ENCODE measurements at places on chromosomes 16 and 17.
A peak's percentile ranks its signal among the peaks of the same experiment; 100 is the strongest.

- no peak for DNase-seq
Measured at GRCh38 chr16:2008009-2008526, 1.6 kb downstream of the ZNF598 start.

GRCh38 chr16:720447-720989 is 428 bp upstream of the ANTKMT start:
- DNase-seq, result no peak

DNA sequence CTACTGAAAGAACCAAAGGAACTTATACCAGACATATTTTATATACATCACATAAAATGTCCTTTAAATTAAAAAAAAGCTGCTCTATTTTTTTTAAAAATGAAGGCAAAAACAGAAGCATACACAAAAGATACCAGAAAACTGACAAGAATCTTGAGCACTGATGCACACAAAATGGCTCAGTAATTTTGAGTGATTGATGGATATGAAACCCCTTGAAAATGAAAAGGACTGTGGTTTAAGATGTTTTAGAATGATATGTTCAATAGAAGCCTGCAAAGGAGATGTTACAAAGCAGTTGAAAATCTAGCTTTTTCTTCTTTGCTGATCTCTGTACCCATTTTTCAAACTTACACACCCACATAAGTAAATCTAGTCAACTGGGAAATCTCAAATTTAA is 2.7 kb downstream of the C16orf87 start:
- DNase-seq, result no peak

GRCh38 chr17:48564188-48565021 is 13.7 kb downstream of the HOXB4 start:
- no peak for DNase-seq

GRCh38 chr17:70775679-70776078 is 606.3 kb downstream of the KCNJ2 start:
- DNase-seq, result no peak

GRCh38 chr17:71975331-71975801 is 145.5 kb upstream of the SOX9 start:
- no peak for DNase-seq

DNA sequence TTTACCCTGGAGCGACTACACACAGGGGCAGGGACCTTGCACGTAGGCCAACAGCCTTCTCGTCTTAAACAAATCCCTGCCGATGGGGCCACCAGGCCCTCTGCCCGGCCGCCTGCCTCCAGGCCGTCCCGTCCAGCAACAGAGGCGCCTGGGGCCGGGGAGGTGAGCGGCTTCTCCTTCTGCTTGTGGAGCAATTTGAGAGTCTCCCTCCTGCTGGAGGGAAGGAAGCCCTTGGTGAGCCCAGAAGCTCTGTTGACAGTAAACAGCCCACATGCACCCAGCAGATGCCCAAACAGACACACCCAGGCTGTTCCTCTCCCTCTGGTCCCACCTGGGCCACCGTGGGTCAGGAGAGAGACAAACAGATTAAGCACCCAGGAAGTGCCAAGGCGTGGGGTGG is 8.1 kb downstream of the SLC43A2 start:
- DNase-seq, result no peak

- DNase-seq, result no peak
Measured at GRCh38 chr17:64081802-64082799, 47.8 kb downstream of the ERN1 start.

DNA sequence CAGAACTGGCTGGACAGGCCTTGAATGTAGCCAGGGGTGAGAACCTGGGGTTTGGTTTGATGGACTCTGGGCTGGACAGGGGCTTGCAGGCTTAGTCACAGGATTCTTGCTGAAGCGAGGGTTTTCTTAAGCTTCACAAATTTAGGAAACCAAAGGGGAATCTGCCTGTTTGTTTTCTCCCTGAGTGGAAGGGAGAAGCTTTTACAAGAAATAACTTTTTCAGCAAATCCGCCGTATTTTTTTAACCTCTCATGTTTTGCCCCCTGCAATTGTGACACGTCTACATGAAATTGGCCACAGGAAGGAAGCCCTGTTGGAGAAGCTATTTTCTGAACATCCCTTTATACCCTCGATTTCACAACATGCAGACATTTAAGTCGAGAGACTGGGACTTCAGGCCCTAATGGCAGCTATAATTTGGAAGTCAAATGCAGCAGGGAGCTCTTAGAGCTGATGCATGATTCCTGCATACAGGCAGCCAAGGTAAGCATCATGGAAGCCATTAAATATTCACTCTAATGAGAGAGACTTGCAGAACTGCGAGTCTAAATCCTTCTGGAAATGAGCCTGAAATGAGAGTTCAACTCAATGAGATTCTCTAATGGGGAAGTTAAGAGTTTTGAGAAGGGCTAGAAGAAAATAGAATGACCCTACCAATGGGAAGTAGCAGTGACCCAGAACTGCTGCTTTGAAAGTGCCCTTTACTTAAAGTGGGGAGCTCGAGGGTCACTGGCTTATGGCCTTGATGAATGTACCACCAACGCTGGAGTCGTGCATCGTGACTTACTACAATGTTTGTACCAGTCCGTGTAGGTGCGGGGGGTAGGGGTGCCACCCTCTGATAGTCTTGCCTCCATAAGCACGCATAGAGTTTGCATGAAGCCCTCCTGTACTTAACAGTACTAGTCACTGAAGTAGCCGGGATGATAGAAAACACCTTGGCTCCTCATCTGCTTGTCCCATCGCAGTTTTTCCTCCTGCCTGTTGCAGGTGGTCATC is 45.1 kb upstream of the IRF8 start:
- DNase-seq, result no peak

- no peak for DNase-seq
Measured at GRCh38 chr16:70410734-70411133, 28.2 kb downstream of the ST3GAL2 start.

GRCh38 chr17:28188841-28189263 is 130.1 kb upstream of the TMEM97 start:
- no peak for DNase-seq

- no peak for DNase-seq
Measured at GRCh38 chr16:1899641-1900451, 18.4 kb downstream of the HS3ST6 start.

GRCh38 chr17:31068291-31068690 is 26.5 kb upstream of the NF1 start:
- DNase-seq, result peak; percentile 12

GRCh38 chr17:71440513-71440912 is 680.3 kb upstream of the SOX9 start:
- no peak for DNase-seq

DNA sequence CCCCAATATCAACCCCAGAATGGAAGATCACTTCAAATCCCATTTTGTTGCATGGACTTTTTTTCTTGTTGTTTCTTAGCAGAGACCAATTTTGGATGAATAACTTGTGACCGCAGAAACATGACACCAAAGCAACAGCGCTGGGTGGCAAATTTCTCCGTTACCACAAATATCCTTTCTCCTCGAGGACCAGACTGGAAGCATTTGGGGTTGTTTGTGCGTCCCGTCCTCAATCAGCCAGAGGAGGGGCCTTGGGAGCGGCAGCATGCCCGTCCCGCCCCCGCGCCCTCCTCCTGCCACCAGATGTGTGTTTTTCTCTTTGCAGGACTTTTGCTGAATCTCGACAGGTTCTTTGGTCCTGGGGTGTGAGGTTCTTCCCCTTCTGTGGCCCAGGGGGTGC is 282.5 kb upstream of the FOXF1 start:
- DNase-seq, result no peak

GRCh38 chr16:76059701-76060100 is 217.5 kb upstream of the CNTNAP4 start:
- no peak for DNase-seq

DNA sequence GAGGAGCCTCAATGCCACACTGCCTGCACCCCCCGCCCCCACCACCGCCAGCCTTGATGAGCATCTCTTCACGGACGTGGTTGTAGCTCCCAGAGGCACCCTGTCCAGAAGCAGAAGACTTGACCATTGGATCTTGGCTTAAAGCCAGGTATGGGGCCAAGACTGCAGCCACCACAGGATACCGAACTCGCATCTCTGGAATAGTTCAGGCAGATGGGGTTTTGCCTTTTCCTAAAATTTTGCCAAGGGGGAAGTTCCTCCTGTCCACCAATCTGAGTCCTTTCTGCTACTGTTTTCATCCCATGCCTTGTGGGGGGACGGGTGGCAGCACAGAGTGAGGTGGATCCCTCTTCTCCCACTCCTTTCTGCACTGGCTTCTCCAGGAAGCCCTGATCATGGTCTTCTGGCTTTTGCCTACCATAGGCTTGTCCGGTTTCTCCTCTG is 939 bp downstream of the CORO6 start:
- DNase-seq, result no peak

GRCh38 chr17:56325313-56326000 is 172.2 kb downstream of the ANKFN1 start:
- DNase-seq, result no peak

GRCh38 chr16:83420206-83420760 is 387.5 kb upstream of the HSBP1 start:
- no peak for DNase-seq

DNA sequence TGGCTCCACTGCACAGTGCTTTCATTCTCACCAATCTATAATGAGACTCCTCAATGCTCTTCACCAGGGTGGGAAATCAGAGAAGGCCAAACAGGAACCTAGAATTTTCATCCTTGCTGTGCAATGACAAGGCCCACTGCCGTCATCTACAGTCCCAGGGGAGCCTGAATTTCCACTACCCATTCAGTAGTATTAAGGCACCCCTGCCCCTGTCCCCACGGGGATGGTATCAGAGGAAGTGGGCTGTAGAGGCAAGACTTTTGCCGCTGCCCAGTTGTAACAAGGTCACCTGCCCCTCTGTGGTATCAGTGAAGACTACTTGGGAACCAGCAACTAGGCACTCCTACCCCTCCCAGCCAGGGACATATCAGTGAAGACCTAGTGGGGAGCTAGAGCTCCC is 104.5 kb downstream of the C16orf78 start:
- DNase-seq, result no peak

- no peak for DNase-seq
Measured at GRCh38 chr16:19411298-19411697, 6.4 kb upstream of the TMC5 start.

GRCh38 chr17:67386965-67387551 is 10.0 kb downstream of the PITPNC1 start:
- DNase-seq, result peak; percentile 57

- no peak for DNase-seq
Measured at GRCh38 chr16:58515871-58516767, 802 bp downstream of the SETD6 start.

DNA sequence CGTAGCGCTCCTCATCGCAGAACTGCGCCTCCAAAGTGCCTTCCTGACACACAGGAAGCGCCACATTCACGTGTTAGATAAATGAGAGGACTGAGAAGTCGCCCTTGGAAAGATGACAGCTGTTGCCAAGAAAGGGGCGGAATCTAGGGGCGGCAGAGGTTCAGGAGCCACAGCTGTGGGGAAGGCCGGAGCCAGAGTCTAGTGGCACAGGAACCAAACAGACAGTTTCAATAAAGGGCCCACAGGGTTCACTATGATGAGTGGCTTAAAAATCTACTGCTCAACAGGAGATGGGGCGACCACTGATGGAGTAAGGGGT is 4.7 kb downstream of the FLCN start:
- no peak for DNase-seq

- DNase-seq, result no peak
Measured at GRCh38 chr17:18218756-18219415, 6.5 kb upstream of the LLGL1 start.

- DNase-seq, result no peak
Measured at GRCh38 chr16:47308601-47309000, 152.3 kb downstream of the ITFG1 start.

GRCh38 chr16:88871730-88872416 is 5.4 kb upstream of the PABPN1L start:
- no peak for DNase-seq

- DNase-seq, result no peak
Measured at GRCh38 chr17:9174312-9174711, 153.0 kb downstream of the NTN1 start.

DNA sequence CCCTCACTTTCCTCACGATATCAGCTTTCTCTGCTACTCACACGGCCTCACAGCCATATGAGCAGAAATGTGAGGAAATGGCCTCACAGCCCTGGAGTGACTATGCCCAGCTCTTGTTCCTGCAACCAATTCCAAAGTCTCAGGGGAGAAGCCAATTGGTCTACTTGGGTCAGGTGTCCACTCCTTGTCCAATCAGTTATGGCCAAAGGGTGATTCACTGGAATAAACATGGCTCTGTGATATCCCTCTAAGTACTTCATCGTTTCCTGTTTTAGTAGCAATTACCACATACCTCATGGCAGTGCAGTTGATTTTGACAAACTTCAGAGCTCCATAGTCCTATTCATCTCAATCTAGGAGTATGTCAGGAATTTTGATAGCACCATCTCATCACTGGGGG is 195.4 kb downstream of the KATNIP start:
- DNase-seq, result no peak

- no peak for DNase-seq
Measured at GRCh38 chr16:31274831-31275816, 15.3 kb downstream of the ITGAM start.

- DNase-seq, result no peak
Measured at GRCh38 chr17:16889088-16889465, 82.8 kb downstream of the TNFRSF13B start.

- no peak for DNase-seq
Measured at GRCh38 chr16:30989469-30990047, 4.6 kb downstream of the HSD3B7 start.

- DNase-seq, result no peak
Measured at GRCh38 chr17:65544672-65545071, 16.8 kb downstream of the AXIN2 start.

GRCh38 chr17:12316021-12316420 is 295.3 kb downstream of the MAP2K4 start:
- no peak for DNase-seq

GRCh38 chr16:28585674-28586073 is 11.2 kb downstream of the SULT1A2 start:
- DNase-seq, result no peak

GRCh38 chr16:80377096-80377956 is 163.5 kb upstream of the DYNLRB2 start:
- no peak for DNase-seq
